ENCODE measurements at places on chromosomes 7 and 10.

- DNase-seq = no peak
Observed at GRCh38 chr7:47327346-47327697, 254.6 kb downstream of the TNS3 start.

DNA sequence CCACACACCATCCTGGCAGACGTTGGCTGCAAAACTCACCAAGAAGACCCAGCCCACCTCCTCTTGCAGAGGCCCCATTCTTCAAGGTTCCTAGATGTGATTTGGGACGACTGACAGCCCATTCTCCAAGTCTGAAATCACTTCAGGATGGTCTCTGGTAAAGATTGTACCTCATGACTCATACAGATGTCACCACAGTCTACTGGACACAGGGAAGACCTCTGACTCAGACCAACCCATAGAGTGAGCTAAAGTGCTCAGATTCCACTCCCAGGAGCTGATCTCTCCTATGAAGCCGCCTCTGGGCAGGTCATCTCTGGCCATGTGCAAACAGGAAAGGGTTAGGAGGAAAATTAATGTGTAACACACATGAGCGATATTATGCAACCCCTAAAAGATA lies 102.4 kb upstream of the VWC2 start:
- no peak for DNase-seq

DNA sequence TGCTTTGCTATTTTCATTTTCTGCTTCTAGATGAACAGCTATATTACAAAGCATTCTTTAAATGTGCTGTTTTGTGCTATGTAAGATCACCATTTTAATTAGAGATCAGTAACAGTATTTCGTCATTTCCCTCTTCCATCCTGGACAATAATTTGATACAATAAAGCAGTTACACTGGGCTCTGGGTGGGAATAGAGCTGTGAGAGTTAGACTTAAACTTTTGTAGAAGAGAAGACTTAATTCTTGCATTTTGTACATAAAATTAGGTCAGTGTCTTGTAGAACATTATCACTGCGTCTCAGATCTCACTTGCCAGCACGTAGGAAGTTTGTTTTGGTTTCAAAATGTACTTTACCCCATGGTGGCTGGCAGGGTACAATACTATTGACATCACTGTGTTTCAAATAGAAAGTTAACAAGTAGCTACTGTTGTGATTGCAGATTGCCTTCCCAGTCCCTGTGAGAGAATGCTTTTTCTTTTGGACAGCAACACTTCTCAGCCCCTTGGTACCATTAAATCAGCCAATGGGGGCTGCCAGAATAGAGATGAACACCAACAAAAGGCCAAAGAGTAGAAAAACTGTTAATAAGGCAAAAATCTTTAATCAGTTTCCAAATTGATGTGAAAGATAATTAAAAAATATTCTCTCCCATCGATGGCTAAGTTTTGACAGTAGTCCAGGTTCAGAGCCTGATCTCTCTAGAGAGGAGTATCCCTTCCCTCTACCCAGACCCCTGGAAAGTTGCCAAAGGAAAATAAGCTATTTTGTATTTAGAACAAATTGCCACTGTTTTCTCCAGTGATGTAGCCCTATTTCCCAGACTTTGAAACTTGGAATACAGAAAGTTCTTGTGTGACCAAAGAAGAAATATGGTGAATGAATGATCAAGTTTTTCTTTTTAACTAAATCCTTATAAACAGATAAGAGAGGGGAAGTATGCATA lies 35.1 kb downstream of the SMNDC1 start:
- DNase-seq = no peak

GRCh38 chr10:31099664-31100063 lies 68.0 kb upstream of the ZNF438 start:
- no peak for DNase-seq

DNA sequence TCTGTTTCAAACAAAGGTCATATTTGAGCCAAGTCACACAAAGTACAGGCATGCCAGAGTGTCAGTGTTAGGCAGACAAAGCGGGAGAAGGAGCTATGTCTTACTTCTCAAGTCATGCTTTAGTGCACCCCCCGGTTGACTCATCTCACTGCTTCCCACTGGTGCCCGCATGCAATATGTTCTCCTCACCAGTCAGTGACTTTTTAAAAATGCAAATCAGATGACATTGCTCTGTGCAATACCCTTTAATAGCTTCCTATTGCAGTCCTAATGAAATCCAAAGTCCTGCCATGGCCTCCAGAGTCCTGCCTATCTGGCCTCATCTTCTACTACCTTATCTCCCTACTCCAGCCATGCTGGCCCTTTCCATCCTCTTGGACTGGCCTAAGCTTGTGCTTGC lies 429.1 kb downstream of the ACTR3B start:
- no peak for DNase-seq

DNA sequence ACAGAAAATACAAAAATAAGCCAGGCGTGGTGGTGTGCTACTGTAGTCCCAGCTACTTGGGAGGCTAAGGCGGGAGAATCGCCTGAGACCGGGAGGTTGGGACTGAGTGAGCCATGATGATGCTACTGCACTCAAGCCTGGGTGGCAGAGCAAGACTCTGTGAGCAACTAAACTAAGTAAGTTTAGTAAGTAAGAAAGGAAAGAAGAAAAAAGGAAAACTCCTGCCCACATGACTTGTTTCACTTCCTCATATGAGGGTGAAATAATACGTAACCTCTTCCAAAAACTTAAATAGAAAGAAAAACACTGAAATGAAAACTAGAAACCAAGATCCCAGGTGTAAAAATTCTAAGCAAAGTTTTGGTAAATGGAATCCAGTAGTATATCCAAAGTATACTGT lies 79.6 kb downstream of the LARP4B start:
- no peak for DNase-seq

GRCh38 chr10:43308986-43309385 lies 42.1 kb upstream of the RASGEF1A start:
- DNase-seq = no peak

- DNase-seq = no peak
Observed at GRCh38 chr10:12403119-12403518, 53.8 kb downstream of the CAMK1D start.

GRCh38 chr10:77082601-77083252 lies 554.9 kb downstream of the KCNMA1 start:
- DNase-seq = no peak

GRCh38 chr10:33015761-33016547 lies 57.9 kb upstream of the ITGB1 start:
- DNase-seq = no peak

- no peak for DNase-seq
Observed at GRCh38 chr10:46518028-46518725, 38.3 kb downstream of the GPRIN2 start.

GRCh38 chr10:77974396-77975074 lies 48.0 kb upstream of the DLG5 start:
- DNase-seq = no peak

GRCh38 chr7:4200546-4201094 lies 481.5 kb upstream of the FOXK1 start:
- DNase-seq = no peak

GRCh38 chr7:44222776-44223261 lies 22.0 kb downstream of the YKT6 start:
- DNase-seq = no peak

DNA sequence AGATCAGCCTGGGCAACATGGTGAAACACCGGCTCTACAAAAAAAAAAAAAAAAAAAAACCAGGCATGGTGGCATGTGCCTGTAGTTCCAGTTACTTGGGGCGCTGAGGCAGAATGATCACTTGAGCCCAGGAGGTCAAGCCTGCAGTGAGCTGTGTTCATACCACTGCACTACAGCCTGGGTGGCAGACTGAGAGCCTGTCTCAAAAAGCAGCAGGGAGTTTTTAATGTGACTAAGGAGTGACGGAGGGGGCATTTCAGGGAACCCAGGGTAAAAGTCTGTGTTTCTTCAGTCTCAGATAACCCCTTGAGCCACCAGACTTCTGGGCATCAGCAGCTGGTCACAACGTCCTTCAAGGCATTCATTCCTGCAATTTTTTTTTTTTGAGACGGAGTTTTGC lies 2.2 kb upstream of the C10orf95 start:
- DNase-seq = no peak

DNA sequence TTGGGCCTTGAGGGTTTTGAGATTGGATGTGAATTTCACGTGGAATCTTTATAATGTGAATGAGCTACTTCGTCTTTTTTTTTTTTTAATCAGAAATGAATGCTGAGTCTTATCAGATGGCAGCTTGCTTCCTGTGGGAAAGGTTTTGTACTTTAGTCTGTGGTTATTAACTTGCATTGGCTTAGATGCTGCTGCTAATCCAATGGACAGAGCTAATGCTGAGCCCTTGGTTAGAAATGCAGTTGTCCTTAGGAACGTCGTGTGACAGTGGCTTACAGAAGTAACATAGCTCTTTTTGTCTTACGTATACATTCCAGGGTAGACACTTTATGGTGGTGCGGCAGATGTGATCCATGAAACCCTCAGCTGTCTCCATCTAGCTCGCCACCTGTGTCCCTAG lies 32.8 kb downstream of the ADCY1 start:
- no peak for DNase-seq

DNA sequence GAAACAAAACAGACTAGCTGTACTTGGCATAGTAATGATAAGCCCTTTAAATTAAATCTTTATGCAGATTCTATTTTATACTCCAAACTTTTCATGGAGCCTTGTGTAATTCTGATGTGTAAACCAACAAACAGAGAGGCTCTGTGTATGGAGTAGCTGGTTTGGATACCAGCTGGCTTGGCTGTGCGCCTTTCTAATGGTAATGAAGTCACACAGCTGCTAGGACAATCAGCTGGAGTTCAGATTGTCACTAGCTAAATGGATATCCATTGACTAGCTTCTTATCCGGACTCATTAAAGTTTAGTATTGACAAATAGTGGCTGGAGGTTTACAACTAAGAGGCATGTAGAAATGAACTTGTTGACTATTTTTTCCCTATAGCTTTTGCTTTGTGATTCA lies 398.4 kb downstream of the DGKB start:
- no peak for DNase-seq

DNA sequence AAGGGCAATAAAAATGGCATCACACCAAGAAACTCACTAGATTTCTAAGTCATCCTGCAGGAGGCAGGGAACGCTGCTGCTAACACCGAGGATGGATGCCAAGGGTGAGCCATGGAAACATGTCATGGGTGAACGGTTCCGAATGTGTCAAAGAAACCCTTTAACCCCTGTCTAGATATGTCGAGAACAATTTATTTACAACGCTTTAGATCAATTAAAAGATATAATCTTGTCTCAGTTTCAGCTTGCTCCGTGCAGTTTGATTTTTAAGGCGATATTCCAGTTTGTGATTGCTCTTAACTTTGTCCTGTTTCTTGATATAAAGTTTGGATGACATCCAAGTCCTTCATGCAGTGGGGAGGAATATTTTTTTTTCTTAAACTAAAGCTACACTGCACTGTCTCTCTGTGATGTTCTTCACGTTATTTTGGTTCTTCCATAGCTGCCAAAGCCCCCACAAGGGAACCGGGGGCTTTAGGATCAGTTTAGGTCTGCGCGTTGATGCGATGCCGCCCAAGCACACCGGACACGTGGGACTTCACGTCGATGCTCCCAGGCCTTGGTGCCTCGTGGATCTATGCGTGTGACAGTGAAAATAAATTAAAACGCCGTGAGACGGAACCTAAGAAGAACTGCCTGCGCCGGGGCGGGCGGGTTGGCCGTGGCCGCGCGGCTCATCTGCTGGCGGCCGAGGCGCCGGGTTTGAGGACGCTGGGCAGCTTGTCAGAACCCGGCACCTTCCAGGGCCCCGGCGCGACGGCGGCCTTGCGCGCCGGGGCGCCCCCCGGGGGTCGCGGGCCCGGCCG lies 220.3 kb downstream of the PHTF2 start:
- no peak for DNase-seq

DNA sequence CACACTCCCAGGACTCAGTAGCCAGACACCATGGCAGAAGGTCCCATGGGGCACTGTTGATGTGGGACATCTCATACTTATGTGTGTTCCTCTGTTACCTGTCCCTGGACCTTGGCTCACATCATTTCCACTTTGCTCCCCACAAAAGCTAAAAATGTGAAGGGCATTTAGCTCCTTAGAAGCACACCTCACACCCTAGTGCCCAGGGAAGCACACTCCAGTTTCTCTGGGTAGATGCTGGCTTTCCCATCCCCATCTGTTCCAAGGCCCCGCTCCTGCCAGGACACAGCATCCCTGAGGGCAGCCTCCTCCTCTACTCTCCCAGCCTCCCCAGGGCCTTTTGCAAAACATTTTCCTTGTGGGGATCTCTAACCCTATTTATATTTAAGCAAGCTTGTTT lies 572.4 kb upstream of the MGMT start:
- no peak for DNase-seq

DNA sequence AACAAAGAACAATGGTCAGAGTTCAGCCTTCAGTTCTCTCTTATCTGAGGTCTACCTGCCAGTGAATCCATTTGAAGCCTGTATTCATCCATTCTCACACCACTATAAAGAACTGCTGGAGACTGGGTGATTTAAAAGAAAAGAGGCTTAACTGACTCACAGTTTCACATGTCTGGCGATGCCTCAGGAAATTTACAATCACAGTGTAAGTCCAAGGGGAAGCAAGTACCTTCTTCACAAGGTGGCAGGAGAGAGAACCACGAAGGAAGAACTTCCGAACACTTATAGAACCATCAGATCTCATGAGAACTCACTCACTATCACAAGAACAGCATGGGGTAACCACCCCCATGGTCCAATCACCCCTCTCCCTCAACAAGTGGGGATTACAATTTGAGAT lies 33.0 kb upstream of the SLC25A13 start:
- no peak for DNase-seq

GRCh38 chr7:70353330-70353945 lies 755.2 kb downstream of the AUTS2 start:
- DNase-seq = no peak

DNA sequence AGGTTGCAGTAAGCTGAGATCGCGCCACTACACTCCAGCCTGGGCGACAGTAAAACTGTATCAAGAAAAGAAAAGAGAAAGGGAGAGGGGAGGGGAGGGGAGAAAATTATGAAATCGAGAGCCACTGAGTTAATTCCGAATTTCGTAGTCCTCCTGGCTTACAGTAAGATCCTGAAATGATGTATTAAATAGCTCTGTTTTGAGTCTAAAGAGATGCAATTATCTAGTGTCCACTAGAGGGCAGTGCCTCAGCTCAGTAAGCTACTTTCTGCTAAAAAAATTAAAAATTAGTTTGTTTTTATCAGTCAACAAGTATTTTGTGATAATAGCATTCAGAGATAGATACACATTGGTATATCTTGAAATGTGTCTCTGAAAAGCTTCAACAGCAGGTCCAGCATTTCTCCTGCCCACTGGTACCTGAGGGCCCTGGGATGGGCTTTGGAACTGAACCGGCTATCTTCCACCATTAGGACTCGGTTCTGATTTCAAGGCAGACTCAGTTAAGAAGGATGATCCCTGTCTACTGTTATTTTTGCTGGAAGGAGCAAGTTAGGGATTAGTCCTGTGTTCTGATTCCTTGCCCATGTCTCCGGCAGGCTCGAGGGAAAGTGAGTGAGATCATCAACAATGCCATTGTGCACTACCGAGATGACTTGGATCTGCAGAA lies 19.5 kb downstream of the TSPAN33 start:
- DNase-seq = no peak

- no peak for DNase-seq
Observed at GRCh38 chr7:76310102-76310957, 7.9 kb downstream of the HSPB1 start.

DNA sequence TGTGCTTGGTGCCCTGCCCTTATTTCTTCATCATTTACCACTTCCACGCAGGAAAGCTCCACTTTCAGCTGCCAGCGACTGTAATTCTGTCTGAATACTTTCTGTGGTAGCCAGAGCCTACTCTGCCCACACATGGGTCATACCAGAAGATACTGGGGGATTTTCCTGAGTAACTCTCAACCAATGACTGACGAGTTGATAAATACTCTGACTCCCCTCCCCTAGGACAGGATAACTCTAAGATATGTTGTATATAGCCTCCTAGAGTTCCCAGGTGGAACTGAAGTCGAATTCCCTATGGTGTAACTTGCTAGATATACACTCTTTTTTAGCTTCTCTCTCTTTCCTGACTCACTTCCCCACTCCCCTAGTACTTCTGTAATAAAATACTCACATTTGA lies 29.8 kb downstream of the SEM1 start:
- DNase-seq = no peak

All from GOT3 (cell line).